Kidney epithelial cell (primary cell): ENCODE measurements at places on chromosomes 11 and 22.

GRCh38 chr11:87307101-87307500, 269.4 kb downstream of the TMEM135 start:
- DNase-seq: no peak

DNA sequence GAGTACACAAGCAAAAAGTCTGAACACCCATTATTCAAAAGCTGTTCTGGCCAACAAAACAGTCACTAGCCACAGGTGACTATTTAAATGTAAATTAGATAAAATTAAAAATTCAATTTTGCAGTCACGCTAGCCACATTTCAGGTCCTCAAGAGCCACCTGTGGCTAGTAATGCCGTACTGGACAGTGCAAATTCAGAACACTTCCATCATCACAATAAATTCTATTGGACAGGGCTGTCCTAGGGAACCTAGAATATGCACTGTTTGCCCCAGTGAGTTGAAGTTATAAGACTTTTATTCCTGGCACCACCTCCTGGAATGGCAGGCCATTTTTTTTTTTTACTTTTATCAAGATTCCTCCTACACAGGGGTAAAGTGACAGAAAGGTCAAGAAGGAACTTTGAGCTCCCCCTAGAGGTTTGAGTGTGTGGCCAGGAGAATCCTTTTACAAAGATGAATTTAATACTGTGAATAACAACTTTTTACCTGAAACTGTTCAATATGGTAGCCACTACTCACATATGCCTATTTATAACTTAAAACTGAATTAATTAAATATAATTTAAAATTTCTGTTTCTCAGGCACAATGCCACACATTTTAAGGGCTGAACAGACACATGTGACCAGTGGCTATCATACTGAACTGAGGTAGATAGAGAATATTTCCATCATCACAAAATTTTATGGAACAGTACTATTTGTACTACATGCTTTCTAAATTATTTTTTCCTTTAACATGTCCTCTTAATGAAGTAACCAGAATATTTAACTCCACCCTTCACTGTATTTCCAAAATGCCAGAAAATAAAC, 6.5 kb downstream of the MSANTD2 start:
- DNase-seq: no peak

DNA sequence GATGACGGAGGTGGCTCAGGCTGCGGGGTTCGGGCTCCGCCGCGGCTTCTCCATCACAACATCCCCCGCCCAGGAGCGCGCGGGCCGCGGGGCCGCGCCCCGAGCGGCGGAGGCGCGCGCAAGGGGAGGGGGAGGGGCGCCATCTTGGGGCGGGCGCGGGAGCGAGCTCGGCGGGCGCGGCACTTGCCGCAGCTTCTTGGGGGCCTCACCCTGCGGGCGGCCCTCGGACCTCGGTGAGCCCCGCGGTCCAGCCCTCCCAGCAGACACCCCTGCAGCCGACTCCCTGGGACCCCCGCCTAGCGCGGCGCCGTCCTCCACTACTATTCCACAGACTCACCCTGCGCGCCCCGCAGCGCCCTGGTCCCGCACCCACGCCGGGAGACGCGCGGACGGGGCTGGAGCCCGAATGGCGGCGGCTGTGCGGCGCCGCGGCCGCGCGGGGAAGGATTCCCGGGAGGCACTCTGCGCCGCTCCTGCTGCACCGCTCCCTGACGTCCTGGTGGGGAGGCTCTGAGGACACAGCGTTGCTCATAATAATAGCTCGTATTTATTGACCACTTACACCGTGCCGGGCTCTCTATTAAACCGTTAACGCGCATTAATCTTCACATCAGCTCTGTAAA, at the start of gene APBB1:
Gene APBB1, minus strand, starts transcription at position 86 of the 623 bp plus-strand sequence. CDS start 7,747 bp downstream, outside the sequence.
- no peak for DNase-seq

- no peak for DNase-seq
Observed at GRCh38 chr11:133808393-133809140, 36.7 kb downstream of the SPATA19 start.

- no peak for DNase-seq
Observed at GRCh38 chr22:19038728-19039447, 83.3 kb downstream of the DGCR2 start.
